Myometrial cell (primary cell): ENCODE measurements at places on chromosomes 7 and 10. TPM values are rescaled to one million over a fixed set of nuclear protein-coding genes. Genes with fewer than 3 reads are reported as not detected.

Gene EN2
- total RNA-seq: not detected in 2 replicates

Gene GRM8
- not detected in 2 replicates for total RNA-seq

Gene WNT16
- total RNA-seq: under 0.01 TPM in 1 of 2 replicates, not detected in the other

Gene RBP4
- not detected in 2 replicates for total RNA-seq

Gene AGR3
- total RNA-seq: not detected in 2 replicates

Gene DYDC2
- not detected in 2 replicates for total RNA-seq

Gene MRPS33
- 24.1 and 28.0 TPM in 2 replicates for total RNA-seq

Gene HYCC1
- 37.5 and 85.1 TPM in 2 replicates for total RNA-seq

Gene PON1
- not detected in 2 replicates for total RNA-seq

Gene RAB19
- total RNA-seq: not detected in 2 replicates
